ENCODE measurements at places on chromosomes 1 and 21. TPM values are rescaled to one million over a fixed set of nuclear protein-coding genes. Genes with fewer than 3 reads are reported as not detected.

Gene TRAF3IP3
- 241 TPM for total RNA-seq

DNA sequence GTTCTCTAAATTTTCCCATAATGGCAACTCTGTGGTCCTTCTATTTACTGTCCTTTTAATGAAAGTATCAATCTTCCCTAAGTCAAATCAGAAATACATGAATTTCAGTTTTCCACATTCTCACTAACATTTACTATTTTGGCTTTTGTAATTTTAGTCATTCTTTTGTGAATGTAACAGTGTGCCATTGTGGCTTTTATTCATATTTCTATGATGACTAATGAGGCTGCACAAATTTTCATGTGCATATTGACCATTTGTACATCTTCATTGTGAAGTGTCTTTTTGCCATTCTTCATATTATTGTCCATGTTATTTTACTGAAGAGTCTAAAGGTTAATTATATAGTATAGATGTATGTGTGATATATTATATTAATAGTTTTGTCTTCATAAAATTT, 431.0 kb upstream of the BRINP3 start:
- no peak for DNase-seq

Gene YBEY
- total RNA-seq: 17.2 TPM

DNA sequence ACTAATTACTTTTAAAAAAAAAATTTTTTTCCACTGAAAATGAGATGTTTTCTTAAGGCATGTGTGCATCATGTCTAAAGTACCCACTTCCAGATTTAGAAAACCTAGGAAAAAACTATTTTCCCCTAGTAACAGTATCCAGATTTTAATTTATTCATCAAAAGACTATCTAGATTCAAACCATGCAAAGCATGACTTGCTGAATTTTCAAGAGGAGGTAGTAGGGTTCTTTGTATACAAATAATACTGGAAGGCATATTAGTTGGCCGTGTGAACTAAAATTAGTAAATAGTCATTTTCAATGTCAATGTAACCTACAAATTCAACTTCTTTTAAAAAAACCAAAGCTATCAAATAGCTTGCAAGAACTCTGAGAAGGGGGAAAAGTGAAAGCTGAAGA, 189.5 kb downstream of the CLEC20A start:
- no peak for DNase-seq

- DNase-seq: no peak
Observed at GRCh38 chr1:55288245-55288644, 73.1 kb upstream of the USP24 start.

Gene TAS1R3
- 0.19 TPM for total RNA-seq

- DNase-seq: no peak
Observed at GRCh38 chr1:89487972-89488371, 36.7 kb upstream of the LRRC8B start.

- DNase-seq: no peak
Observed at GRCh38 chr1:167995038-167995437, 58.2 kb upstream of the MPC2 start.

Gene SPRR4
- not detected for total RNA-seq

- no peak for DNase-seq
Observed at GRCh38 chr1:19505693-19506457, 20.5 kb upstream of the CAPZB start.

- peak; percentile 79 for DNase-seq
Observed at GRCh38 chr1:248873993-248874533, 15.2 kb upstream of the ZNF692 start.

Gene TEX38
- total RNA-seq: not detected

DNA sequence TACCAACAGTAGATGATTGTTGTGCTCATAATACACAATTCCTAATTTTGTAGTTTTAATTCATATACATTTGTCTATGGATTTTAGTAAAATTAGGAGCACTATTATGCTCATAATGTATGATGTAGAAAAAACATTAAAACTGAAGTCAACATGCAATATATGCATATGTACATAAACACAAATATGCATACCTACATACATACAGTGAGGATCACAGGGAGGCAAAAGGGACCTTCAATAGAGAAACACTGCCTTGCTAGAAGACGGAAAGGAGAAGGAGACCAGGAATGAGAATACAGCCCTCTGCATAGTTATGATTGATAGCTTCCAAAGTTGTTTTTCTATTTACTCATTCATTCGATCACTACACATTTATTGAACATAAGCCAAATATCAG, 606.5 kb downstream of the LMO4 start:
- no peak for DNase-seq

Gene CHODL
- total RNA-seq: 0.76 TPM

Gene PRSS38
- total RNA-seq: not detected

DNA sequence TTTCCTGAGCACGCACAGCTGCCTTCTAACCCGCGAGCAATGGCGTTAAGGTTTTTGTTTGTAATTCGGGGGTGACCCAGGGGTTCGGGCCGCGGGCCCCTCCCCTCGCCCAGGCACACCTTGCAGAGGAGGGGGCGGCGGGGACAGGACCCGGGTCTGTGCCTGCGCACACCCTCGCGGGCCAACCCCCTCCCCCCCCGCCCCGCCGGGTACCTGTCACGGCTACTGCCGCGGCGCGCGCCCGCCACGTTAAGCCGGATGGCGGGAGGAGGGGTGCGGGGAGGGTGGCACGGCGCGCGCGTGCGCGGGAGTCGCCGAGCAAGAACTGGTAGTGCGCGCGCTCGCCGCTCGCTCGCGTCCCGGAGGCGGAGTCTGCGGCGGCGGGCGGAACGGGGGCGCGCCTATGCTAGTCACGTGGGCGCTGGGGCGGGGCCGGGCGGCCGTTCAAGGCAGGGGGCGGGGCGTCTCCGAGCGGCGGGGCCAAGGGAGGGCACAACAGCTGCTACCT, at the start of gene TPTE:
TPTE (plus strand) TSS at position 493 of the 508 bp plus-strand sequence. CDS start 17,141 bp downstream, outside the sequence.
- DNase-seq: no peak

DNA sequence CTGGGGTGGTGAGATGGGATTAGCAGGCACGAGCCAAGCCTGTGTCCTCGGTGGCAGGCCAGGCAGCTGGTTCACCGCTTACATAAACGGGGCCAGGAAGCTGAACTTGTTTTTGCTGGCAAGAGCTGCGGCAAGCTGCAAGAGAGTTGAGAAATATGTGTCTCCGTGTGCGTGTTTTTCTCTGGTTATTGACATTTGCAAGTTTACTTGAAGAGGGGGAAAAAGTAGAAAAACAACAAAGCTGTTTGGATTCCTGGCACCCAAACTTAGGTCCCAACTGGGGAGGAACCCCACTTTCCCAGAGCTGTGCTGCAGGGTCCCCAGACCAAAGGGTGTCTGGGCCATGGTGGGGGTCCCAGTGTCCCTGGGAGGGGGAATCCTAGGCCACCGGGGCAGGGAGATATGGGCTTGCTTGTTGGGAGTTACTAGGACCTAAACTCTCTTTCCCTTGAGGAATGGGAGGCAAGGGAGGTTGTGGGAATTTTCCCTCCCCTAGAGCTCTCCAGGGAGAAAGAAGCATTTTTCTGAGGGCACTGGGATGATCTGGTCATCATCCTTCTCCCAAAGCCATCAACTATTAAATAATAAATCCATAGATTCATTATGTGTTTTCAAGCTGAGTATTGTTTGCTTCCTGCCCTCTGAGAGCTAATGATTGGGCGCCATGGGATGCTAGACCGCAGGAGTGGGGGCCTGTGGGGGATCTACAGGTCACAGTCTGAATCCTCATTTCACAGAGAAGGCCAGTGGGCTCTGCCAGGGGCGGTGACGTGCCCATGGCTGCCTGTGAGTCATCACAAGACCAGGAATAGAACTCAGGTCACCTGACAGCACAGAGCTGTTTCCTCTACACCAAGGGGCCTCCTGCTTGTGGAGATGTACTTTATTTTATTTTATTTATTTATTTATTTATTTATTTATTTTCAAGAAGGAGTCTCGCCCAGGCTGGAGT, 14.8 kb downstream of the IL6R start:
- no peak for DNase-seq

Gene SLC22A15
- 0.52 TPM for total RNA-seq

- no peak for DNase-seq
Observed at GRCh38 chr1:89615676-89616598, 17.0 kb upstream of the LRRC8C start.

GRCh38 chr1:7669559-7670311, 101.4 kb upstream of the VAMP3 start:
- no peak for DNase-seq

Gene LYPD8
- 0.05 TPM for total RNA-seq

- DNase-seq: no peak
Observed at GRCh38 chr1:22241250-22241649, 98.4 kb upstream of the WNT4 start.

DNA sequence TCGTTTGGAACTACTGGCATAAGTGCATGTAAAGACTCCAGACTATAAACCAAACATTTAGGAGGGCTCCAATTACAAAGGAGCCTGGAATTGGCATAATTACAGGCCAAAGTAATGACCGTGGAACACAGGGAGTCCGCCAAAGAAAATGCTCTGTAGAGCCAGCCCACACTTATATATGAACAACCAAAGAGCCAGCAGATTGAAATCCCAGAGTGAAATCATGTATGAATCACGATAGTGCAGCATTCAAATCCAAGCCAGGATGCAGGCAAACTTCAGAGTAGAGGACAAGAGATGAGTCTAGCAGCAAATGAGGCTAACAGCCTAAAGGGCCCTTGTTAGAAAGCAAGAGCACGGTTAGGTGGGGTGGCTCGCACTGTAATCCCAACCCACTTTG, 13.1 kb downstream of the VPS26C start:
- no peak for DNase-seq

- no peak for DNase-seq
Observed at GRCh38 chr1:184622136-184622823, 132.4 kb downstream of the EDEM3 start.
